Large intestine (tissue), 12 donors: ENCODE measurements at places on chromosomes 7 and 10. TPM values are rescaled to one million over a fixed set of nuclear protein-coding genes. Genes with fewer than 3 reads are reported as not detected.

The SORBS1 gene
- polyA plus RNA-seq: 60.2 TPM

The NPC1L1 gene
- polyA plus RNA-seq: 63.9 TPM

The PTPRZ1 gene
- 20.6 TPM for polyA plus RNA-seq

- DNase-seq: no peak
- H3K36me3 ChIP-seq: no peaks in the 10 kb centered on the region
- H3K27me3 ChIP-seq: peaks cover 3% of the 10 kb centered on the region
- H3K4me3 ChIP-seq: no peak overlapping the region
- no peak overlapping the region for H3K27ac ChIP-seq
Observed at GRCh38 chr10:123083811-123084210, 52.0 kb upstream of the HMX3 start.

GRCh38 chr7:133751079-133751478 is 376.1 kb upstream of the LRGUK start:
- no peaks in the 10 kb centered on the region for H3K27me3 ChIP-seq
- no peaks in the 10 kb centered on the region for H3K4me1 ChIP-seq
- H3K27ac ChIP-seq: no peak overlapping the region
- no peak for DNase-seq

DNA sequence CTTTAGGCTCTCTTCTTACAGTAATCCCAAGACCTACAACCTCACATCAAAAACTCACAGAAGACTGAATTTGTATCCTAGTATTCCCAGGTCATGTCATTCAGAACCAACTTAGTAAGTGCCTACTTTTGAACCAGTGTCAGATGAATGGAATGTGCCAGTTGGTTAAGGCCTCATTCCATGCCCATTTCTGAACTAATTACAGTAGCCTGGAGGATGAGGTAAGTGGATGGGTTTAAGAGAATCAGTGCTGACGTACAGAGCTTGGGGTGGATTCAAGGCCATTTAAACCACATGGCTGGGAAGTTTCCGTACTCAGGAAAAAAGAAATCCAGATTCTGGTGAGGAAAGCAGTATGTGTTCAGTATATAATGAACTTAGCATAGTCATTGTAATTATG is 21.9 kb upstream of the FOXP2 start:
- no peak overlapping the region for H3K27ac ChIP-seq
- no peaks in the 10 kb centered on the region for H3K36me3 ChIP-seq
- no peaks in the 10 kb centered on the region for H3K4me1 ChIP-seq
- no peaks in the 10 kb centered on the region for H3K27me3 ChIP-seq
- no peak overlapping the region for H3K4me3 ChIP-seq

DNA sequence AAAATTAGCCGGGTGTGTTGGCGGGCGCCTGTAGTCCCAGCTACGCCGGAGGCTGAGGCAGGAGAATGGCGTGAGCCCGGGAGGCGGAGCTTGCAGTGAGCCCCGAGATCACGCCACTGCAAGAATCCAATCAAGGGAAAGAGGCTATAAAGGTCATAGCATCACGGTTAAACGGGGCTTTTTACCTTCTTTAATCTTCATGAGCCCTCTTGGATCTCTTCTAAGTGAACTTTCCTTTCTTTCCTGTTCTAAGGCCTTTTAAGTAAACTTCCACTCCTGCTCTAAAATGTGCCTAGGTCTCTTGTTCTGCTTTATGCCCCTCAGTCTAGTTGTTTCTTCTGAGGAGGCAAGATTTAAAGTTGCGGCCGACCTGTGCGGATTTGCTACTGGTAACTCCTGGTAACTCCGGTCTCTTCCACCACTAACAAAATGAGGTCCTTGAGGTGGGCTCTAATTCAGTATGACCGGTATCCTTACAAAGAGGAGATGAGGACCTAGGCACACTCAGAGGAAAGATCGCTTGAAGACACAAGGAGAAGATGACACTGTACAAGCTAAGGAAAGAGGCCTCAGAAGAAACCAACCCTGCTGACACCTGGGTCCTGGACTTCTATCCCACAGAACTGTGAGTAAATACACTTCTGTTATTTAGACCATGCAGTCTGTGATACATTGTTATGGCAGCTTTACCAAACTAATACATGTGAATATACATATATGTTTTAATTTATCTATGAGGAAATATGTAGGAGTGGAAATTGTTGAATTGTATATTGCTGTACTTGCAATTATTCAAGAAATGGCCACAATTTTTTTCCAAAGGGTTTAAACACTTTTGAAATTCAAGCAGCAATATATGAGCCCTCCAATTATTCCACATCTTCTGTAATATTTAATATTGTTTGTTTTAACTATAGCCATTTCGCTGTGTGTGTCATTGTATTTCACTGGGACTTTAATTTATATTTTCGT is 331.5 kb upstream of the CNTNAP2 start:
- H3K4me3 ChIP-seq: no peak overlapping the region
- H3K36me3 ChIP-seq: no peaks in the 10 kb centered on the region
- no peaks in the 10 kb centered on the region for H3K4me1 ChIP-seq
- H3K27me3 ChIP-seq: no peaks in the 10 kb centered on the region
- no peak for DNase-seq

DNA sequence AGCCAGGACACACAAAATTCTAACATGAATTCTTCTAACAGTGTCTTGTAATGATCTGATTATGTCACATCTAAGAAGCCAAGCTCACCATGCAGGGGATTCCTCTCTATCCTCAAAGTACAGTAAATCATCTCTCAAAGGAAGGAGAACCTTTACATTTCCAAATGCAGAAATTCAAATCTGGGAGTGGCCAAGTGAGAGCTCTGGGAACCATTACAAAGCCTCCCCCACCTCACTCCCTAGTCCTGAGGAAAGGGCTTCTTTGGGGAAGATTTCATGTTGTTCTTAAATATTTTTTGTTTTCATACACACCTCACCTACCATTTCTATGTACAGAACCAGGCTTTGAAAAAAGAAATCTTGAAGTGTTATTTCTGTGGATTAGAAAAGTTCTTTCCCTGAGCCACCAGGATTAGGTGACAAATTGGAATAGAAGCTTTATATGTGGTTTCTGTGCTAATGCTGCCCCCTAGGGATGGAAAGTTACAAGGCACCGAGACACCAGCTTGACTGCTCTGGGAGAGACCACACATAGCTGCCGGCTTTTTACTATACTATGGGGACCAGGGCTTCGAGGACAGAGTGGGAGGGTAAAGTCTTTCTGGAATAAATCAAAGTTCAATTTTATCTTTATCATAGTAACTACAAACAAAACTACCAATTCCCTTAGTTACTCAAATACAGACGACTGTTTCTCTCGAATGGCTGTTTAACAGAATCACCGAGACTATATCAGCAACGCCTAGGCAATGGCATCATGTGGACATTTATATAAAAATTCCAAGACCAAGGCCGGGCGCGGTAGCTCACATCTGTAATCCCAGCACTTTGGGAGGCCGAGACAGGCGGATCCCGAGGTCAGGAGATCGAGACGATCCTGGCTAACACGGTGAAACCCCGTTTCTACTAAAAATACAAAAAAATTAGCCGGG is 116.1 kb downstream of the RNF216 start:
- DNase-seq: peak; percentile 66
- no peak overlapping the region for H3K27ac ChIP-seq
- H3K36me3 ChIP-seq: peaks cover 37% of the 10 kb centered on the region
- no peaks in the 10 kb centered on the region for H3K4me1 ChIP-seq

GRCh38 chr10:113177156-113177935 is 227.3 kb downstream of the TCF7L2 start:
- no peak overlapping the region for H3K4me3 ChIP-seq
- H3K36me3 ChIP-seq: no peaks in the 10 kb centered on the region
- no peaks in the 10 kb centered on the region for H3K4me1 ChIP-seq
- DNase-seq: no peak

- H3K27ac ChIP-seq: no peak overlapping the region
- H3K27me3 ChIP-seq: no peaks in the 10 kb centered on the region
- H3K4me3 ChIP-seq: no peak overlapping the region
- no peak for DNase-seq
Observed at GRCh38 chr7:35849158-35849831, 48.4 kb downstream of the SEPTIN7 start.

DNA sequence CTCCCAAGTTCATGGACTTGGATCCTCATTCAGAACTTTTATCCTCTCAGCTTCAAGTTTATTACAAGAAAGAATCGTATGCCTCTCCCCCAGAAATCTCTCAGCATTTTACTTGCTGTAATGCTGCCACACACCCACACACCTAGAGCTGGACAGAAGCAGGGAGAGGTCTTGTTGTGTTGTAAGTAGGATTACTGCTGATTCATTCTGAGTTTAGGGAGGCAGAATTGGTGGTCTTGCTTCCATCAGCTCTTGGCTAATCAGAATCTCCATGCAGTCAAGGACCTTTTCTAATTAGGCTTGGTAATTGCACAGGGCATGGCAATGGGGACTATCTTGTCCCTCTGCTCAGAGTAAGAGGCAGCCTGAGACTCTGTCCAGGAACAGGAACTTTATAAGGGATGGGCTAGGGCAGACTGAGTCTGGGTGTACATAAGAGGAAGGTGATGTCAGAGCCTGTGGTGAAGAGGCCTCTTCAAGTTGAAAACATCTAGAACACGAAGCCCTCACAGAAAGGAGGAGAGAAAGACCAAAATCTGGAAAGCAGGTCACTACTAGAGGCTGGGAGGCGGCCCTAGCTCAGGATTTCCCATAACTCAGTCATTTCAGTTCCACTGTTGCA is 7.0 kb upstream of the PTPRE start:
- no peaks in the 10 kb centered on the region for H3K27me3 ChIP-seq
- H3K4me3 ChIP-seq: no peak overlapping the region
- no peak for DNase-seq
- peaks cover 6% of the 10 kb centered on the region for H3K4me1 ChIP-seq

DNA sequence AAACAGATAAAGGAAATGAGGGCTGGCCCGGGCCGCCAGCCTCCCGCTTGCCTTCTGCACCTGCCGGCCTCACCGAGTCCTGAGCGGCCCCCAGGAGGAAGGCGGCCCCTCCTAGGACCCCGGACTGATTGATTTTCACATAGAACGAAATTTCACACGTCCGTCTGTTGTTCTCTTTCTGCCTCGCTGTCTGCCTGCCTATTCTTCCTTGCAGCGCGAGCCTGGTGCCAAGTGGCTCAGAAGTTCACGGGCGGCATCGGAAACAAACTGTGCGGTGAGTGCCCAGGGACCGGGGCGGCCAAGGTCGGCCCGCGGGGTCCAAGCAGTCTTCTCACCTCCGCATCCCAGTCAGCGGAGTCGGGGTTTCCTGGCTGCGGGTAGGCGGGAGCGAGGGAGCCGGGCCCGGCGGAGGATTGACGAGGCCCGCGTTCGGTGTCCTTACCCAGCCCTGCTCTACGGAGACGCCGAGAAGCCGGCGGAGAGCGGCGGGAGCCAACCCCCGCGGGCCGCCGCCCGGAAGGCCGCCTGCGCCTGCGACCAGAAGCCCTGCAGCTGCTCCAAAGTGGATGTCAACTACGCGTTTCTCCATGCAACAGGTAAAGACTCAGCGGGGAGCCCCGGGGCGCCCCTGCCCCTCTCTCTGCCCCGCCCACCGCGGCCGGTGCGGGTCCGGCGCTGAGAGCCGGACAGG is 967 bp downstream of the GAD2 start:
- no peak for DNase-seq
- H3K36me3 ChIP-seq: no peaks in the 10 kb centered on the region

- H3K4me1 ChIP-seq: no peaks in the 10 kb centered on the region
- no peak overlapping the region for H3K4me3 ChIP-seq
- H3K36me3 ChIP-seq: no peaks in the 10 kb centered on the region
Observed at GRCh38 chr10:56383806-56384205, 22.7 kb upstream of the ZWINT start.

DNA sequence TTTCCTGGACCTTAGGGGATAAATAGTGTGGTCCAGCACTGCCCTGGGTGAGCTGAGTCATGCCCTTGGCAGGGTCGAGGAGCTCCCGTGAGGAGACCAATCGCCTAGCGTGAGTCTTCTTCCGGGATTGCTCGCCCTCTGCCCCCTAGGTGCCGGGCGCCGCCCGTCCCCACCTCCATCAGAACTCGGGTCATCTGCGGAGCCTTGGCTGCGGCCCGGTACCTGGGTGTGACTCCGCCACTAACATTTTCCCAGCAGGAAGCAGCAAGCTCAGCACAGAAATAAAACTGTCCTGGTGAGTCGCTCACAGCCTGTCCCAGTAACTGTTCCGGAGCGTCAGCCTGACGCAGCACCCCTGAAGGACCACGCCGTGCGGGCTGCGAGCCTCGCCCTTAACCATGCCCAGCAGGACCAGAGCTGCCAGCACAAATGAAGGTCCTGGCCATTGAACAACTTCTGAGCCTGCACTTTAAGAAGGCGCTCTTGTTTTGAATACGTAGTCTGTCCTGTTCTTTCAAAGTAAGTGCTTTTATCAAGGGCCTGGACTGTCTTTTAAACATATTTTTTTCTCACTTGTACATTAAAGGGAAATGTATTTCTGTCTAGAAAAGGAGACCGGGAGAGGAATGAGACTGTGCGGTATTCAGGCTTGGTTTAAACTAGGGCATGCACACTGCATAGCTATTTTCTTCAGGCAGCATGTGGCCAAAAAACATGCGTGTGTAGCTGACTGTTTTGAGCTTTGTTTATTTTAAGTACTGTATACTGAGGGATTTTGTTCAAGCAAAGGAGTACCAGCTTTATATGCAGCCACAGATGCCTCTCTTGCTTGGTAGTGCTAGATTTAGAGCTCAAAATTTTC is 136.7 kb downstream of the HECW1 start:
- H3K4me1 ChIP-seq: no peaks in the 10 kb centered on the region
- H3K27ac ChIP-seq: no peak overlapping the region
- no peaks in the 10 kb centered on the region for H3K36me3 ChIP-seq
- H3K27me3 ChIP-seq: peaks cover 2% of the 10 kb centered on the region

DNA sequence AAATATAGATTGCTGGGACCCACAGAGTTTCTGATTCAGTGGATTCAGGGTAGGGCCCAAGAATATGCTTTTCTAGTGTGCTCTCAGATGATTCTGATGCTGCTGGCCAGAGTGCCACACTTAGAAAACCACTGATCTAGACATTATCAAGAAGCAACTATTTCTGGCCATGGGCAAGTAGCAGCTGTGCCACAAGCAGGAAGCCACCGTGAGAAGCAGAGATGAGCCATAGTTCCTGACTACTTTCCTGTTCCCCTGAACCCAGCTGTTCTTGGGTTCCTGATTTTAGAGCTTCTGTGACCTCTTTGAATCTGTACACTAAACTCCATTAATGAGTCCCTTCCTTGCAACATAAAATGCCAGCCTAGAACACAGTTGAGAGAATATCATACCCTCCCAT is 38.1 kb upstream of the PIK3AP1 start:
- H3K4me3 ChIP-seq: no peak overlapping the region
- DNase-seq: no peak
- H3K27me3 ChIP-seq: no peaks in the 10 kb centered on the region
- H3K36me3 ChIP-seq: no peaks in the 10 kb centered on the region
- no peak overlapping the region for H3K27ac ChIP-seq
- no peaks in the 10 kb centered on the region for H3K4me1 ChIP-seq

GRCh38 chr10:110373059-110373458 is 68.3 kb upstream of the SMNDC1 start:
- no peaks in the 10 kb centered on the region for H3K36me3 ChIP-seq
- no peaks in the 10 kb centered on the region for H3K27me3 ChIP-seq
- no peak for DNase-seq

DNA sequence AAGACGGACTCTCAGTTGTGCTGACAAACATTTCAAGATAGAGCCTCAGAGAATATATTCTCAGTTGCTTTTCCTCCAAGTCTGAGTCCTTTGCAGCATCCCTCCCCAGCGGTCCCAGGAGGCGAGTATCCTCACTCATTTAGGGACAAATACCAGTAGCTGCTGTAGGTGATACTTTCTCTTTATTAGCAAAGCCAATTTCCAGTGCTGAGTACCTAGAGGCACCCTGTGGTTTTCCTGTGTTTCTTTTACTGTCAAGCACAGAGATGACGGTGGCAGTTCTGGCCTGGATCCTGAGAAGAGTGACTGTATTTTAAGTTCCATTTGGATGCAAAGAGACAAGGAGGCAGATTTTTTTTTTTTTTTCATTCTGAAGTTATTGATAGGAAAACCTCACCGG is 1058.4 kb downstream of the SORCS3 start:
- H3K4me3 ChIP-seq: no peak overlapping the region
- H3K36me3 ChIP-seq: no peaks in the 10 kb centered on the region
- no peak for DNase-seq
- H3K27ac ChIP-seq: no peak overlapping the region
- H3K27me3 ChIP-seq: no peaks in the 10 kb centered on the region
